DMS79 (cell line): ENCODE measurements at places on chromosomes 4 and X.
A peak's percentile ranks its signal among the peaks of the same experiment; 100 is the strongest.

GRCh38 chrX:700936-701335 lies 70.3 kb downstream of the SHOX start:
- DNase-seq, result no peak

- DNase-seq, result no peak
Observed at GRCh38 chr4:169185133-169185956, 85.4 kb downstream of the SH3RF1 start.

GRCh38 chr4:11878241-11878640 lies 449.5 kb upstream of the HS3ST1 start:
- no peak for DNase-seq

DNA sequence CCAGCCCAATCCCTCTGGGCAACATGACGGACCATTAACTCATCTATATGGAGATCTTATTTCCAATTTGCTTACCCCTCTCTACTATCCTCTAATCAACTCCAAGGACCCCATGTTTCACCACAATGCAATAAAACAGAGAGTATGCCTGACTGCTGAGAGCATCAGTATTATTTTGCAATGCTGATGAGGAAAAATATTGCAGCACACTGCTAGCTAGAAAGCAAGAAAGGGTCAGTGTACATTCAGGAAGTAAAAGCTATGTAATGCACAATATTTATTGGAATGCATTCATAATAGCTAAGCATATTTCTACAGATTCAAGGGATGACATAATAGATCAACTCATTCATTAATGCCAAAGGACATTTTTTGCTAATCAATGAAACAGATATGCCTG lies 33.2 kb downstream of the ARAP2 start:
- no peak for DNase-seq

- no peak for DNase-seq
Observed at GRCh38 chr4:149901128-149901527, 85.5 kb upstream of the IQCM start.

GRCh38 chrX:134294548-134294947 lies 57.6 kb downstream of the CCDC160 start:
- DNase-seq, result no peak

GRCh38 chr4:8359193-8359592 lies 81.3 kb downstream of the ACOX3 start:
- DNase-seq, result no peak

DNA sequence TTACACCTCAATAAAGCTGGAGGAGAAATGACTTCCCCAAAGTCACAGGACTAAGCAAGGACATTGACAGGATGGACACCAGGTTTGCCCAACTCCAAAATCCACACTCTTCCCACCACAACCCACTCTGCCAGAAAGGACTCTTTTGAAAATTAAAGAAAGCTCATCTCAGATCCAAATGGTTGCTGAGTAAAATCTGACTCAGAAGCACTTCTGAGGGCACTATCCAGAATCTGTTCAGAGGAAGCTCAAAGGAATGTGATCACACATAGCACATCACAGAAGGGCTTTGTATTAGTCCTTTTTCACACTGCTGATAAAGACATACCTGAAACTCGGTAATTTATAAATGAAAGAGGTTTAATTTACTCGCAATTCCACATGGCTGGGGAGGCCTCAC lies 155.5 kb downstream of the RAB28 start:
- no peak for DNase-seq

DNA sequence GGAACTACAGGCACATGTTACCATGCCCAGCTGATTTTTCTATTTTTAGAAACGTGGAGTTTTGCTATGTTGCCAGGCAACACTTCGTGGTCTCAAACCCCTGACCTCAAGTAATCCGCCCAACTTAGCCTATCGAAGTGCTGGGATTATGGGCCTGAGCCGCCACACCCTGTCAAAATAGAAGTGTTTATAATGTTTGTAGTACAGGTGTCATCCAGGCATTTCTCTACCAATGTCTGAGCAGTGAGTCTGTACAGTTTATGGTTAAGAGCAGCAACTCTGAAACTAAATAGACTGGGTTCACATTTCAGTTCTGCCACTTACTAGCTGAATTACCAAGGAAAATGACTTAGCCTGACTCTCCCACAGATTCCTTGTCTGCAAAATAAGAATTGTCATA lies 460.4 kb upstream of the GALNT7 start:
- DNase-seq, result no peak

DNA sequence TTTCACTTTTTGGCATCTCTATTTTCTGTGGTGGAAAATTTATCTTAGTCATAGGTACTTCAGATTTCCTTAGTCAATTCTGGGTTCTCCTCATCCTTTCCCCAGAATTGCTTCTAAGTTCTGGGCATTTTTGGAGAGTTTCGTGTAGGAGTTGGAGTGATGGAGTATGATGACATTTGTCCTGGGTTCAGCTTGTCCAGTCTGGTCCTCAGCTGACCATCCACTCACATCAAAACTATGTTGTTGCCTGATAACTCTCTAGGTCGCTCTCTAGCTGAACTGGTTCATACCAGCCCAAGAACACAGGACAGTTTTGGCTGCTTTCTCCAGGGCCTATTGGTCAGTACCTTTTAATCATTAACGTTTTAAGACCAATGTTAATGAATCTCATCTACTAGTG lies 13.2 kb downstream of the PTTG2 start:
- DNase-seq, result no peak

GRCh38 chrX:151825925-151826485 lies 86.7 kb upstream of the MAGEA4 start:
- DNase-seq, result peak; percentile 58

GRCh38 chr4:73223258-73223650 lies 35.3 kb downstream of the ANKRD17 start:
- peak; percentile 65 for DNase-seq

GRCh38 chrX:153818571-153819383 lies 11.6 kb downstream of the PDZD4 start:
- DNase-seq, result no peak

GRCh38 chr4:26459054-26459755 lies 31.1 kb downstream of the CCKAR start:
- no peak for DNase-seq

- no peak for DNase-seq
Observed at GRCh38 chr4:167550021-167550420, 315.7 kb upstream of the SPOCK3 start.

DNA sequence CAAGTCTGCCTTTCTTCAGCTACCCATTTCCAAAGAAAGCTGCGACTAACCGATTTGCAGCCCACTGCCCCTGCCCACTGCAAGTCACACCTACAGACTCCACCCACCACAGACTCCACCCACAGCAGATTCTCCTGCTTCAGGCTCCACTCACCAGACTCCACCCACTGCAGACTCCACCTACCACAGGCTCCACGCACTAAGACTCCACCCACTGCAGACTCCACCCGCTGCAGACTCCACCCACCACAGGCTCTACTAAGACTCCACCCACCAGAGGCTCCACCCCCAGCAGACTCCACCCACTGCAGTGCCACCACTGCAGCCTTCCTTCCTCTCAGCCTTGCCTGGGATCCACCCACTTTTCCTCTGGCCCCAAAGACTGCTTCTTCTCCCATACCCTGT lies 41.3 kb downstream of the ABLIM2 start:
- DNase-seq, result no peak

- DNase-seq, result no peak
Observed at GRCh38 chr4:2643555-2643954, 107.1 kb downstream of the FAM193A start.

DNA sequence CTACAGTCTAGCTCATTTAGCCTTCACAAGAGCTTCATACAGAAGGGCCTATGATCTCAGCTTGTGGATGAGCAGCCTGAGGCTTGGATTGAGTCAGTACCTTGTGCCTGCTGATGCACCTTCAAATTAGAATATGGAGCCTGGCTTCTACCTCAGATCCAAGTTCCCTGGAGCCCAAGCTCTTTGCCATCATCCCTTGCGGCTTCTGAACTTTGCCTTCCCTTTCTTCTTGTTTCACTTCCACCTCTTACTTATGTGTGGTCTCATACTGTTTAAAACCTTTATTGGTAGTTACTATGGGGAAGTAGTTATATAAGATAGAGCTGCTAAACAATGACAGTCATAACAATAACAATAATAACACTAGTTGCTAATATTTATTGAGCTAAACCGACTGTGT lies 84.3 kb upstream of the AFF2 start:
- no peak for DNase-seq

GRCh38 chr4:26227601-26228229 lies 93.1 kb upstream of the RBPJ start:
- no peak for DNase-seq

- no peak for DNase-seq
Observed at GRCh38 chr4:166972071-166972470, 262.2 kb downstream of the SPOCK3 start.

DNA sequence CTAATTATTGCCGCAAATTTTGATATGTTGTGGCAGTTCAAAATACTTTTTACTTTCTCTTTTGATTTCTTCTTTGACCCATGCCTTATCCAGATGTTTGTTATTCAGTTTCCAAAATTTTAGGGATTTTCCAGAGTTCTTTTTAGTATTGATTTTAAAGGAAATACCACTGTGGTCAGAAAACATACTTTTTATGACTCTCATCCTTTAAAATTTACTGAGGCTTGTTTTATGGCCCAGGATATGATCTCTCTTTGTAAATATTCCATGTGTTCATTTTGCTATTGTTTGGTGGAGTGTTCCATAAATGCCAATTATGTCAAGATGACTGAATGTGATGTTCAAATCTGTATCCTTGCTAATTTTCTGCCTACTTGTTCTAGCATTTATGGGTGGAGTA lies 272.3 kb upstream of the DIPK2B start:
- DNase-seq, result no peak

- DNase-seq, result no peak
Observed at GRCh38 chr4:57200799-57201327, 90.7 kb upstream of the IGFBP7 start.

GRCh38 chrX:10750581-10750980 lies 130.2 kb upstream of the MID1 start:
- no peak for DNase-seq

DNA sequence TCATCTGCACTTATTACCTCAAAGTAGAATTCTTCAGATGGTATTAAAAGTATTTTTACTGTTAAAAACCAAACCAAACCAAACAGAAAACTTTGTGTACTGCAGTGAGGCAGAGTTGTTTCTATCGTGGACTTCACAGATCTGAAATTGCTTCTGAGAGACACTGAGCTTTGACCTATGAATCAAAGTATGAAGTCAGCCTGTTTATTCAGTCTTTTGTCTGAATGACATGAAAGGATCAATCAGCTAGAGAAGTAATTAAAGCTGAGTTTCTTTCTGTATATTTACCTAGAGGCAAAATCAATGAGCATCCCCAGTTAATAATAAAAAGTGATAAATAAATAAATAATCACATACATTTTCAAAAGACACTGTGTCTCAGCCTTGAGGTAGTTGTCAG lies 2121.0 kb downstream of the PCDH7 start:
- no peak for DNase-seq

- DNase-seq, result no peak
Observed at GRCh38 chr4:87989765-87990164, 14.3 kb downstream of the SPP1 start.

GRCh38 chr4:62342346-62342745 lies 1142.2 kb downstream of the ADGRL3 start:
- DNase-seq, result no peak

- DNase-seq, result no peak
Observed at GRCh38 chrX:24243188-24243587, 70.7 kb downstream of the SUPT20HL2 start.

DNA sequence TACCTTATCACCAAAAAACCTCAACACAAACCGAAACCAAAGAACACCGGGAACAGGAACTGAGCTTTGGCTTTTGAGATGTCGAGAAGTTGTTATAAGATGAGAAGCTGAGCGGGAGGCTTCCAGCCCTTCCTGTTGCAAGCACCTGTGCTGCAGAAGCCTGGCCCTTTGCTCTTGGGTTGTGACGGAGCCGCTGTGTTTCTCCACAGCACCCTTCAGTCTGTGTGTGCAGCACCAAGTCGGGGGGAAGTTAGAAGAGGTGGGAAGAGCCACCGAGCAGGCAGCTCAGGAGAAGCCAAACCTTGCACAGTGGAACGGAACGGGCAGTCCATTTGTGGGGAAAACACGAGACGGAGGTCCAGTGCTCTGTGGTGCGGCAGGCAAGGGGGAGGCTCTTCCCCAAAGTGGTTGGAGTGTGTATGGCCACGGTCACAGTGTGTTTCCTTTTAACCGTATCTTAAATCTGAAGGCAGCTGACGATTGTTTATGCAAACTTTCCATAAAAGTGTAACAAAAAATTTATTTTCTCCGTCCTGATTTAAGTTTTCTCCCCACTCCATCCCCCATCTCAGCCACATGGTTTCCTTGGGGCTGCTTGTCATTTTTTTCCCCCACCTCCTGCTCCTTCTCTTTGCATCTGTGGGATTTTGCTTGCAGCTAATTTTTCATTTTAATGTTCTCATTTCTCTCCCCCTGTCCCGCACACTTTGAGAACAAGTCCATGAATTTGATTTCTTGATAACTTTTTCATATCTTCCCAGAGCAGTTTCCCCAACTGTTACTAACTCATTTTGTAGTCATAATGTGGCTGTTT lies 123.7 kb downstream of the STOX2 start:
- no peak for DNase-seq

DNA sequence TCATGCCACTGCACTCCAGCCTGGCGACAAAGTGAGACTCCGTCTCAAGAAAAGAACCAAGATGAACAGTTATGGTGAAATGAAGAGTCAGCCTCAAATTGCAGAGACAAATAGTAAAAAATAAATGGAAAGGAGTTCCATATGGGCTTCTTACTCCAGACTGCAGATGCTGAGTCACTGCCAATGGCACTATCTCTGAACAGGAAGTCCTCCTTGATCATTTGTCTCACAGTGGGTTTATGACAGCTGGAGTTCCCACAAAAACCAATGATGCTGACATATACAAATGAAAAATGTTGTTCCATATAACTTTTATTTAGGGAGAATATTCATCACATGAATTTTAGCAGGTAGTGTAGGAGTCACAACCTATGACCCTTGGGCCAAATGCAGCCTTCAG lies 631.6 kb downstream of the PCDH18 start:
- DNase-seq, result no peak

- no peak for DNase-seq
Observed at GRCh38 chr4:73751166-73751565, 10.8 kb downstream of the CXCL8 start.

GRCh38 chrX:10566716-10567097 lies 53.7 kb downstream of the MID1 start:
- no peak for DNase-seq
